Spinal cord (tissue), 10 donors: ENCODE measurements at places on chromosomes 2 and 18. TPM values are rescaled to one million over a fixed set of nuclear protein-coding genes. Genes with fewer than 3 reads are reported as not detected.
A peak's percentile ranks its signal among the peaks of the same experiment; 100 is the strongest.

The SMARCAL1 gene
- total RNA-seq = 14.1 TPM

The CYP20A1 gene
- 38.1 TPM for total RNA-seq

The KANSL1L gene
- 46.6 TPM for total RNA-seq

The UBE2E3 gene
- 124 TPM for total RNA-seq

The PROKR1 gene
- 2.2 TPM for total RNA-seq

The PLEK gene
- total RNA-seq = 12.3 TPM

DNA sequence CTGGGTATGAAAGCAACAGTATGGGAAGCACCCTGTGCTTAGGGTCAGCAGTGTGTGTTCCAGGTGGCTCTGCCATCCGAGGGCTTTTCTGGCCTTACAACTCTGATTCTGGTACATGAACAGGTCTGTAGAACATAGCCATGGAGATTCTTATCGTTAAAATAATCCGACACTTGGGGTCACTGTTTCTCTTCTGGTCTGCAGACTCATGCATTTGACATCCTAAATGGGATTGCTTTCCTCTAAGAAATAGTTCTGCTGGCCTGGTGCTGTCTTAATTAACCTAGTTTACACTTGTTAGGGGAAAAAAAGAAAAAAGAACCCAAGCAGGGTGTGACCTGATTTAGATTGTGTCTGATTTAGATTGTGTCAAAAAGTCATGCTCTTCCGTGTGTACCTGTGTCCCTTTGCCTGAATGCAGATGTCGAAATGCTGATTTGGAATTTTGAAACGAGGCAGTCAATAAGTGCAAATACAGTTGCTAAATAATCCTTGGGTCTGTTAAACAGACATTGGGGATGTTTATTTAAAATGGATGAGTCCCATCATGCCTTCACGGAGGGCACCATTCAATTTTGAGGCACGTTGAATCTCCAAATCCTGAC is 59.6 kb downstream of the TRPM8 start:
- peaks cover 4% of the 10 kb centered on the region for H3K4me1 ChIP-seq
- DNase-seq = peak; percentile 97
- H3K36me3 ChIP-seq = no peaks in the 10 kb centered on the region
- H3K4me3 ChIP-seq = no peak overlapping the region

GRCh38 chr2:177306550-177306949 is 42.0 kb upstream of the NFE2L2 start:
- no peak overlapping the region for H3K4me3 ChIP-seq
- no peak for DNase-seq
- no peaks in the 10 kb centered on the region for H3K27me3 ChIP-seq
- H3K36me3 ChIP-seq = no peaks in the 10 kb centered on the region
- H3K4me1 ChIP-seq = no peaks in the 10 kb centered on the region

GRCh38 chr2:138373993-138374408 is 127.6 kb upstream of the SPOPL start:
- peak; percentile 91 for DNase-seq
- no peak overlapping the region for H3K27ac ChIP-seq
- no peak overlapping the region for H3K4me3 ChIP-seq

GRCh38 chr2:7984693-7985353 is 697.0 kb upstream of the ID2 start:
- H3K36me3 ChIP-seq = no peaks in the 10 kb centered on the region
- no peak overlapping the region for H3K4me3 ChIP-seq
- no peak for DNase-seq
- H3K4me1 ChIP-seq = no peaks in the 10 kb centered on the region
- no peaks in the 10 kb centered on the region for H3K27me3 ChIP-seq
- H3K27ac ChIP-seq = no peak overlapping the region

- H3K27me3 ChIP-seq = no peaks in the 10 kb centered on the region
- no peak overlapping the region for H3K4me3 ChIP-seq
- no peak for DNase-seq
Observed at GRCh38 chr18:40698129-40698528, 1256.9 kb upstream of the PIK3C3 start.

DNA sequence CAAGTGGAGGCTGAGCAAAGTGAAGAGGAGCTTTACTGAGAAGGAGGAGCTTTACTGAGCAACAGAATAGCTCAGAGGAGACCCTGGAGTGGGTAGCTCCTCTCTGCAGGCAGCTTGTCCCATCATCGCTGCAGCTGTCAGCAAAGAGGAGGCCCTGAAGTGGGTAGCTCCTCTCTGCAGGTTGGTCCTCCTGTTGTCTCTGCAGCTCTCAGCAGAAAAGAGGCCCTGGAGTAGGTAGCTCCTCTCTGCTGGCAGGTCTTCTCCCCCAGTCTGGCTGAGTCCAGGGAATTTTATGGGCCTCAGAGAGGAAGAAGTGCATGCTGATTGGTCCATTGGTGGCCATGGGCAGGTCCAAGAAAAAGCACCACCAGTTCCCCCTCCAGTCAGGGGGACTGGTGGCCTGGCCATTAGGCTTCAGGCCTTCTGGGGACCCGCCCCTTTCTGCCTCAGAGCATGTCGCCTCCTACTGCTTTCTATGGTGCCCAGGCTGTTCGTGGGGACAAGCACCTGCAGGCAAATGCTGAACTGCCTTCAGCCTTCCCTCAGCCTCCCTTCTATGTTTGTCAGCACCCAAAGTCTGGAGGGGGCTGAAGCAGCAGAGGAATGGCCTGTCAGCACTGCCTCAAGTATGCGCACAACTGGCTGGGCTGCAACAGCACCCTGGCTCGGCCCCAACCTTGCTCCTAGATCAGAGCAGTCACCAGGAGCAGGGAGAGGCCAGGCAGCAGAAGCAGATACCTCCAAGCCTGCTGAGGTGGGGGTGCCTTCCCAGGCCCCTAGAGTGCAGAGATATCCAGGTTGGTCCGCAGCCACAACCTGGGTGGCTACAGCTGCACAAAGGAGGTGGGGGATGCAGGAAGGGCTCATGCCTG is 5.9 kb downstream of the ZSCAN30 start:
- peaks cover 4% of the 10 kb centered on the region for H3K4me1 ChIP-seq
- no peak overlapping the region for H3K4me3 ChIP-seq
- no peak for DNase-seq
- H3K36me3 ChIP-seq = peaks cover 18% of the 10 kb centered on the region
- H3K27me3 ChIP-seq = no peaks in the 10 kb centered on the region
- no peak overlapping the region for H3K27ac ChIP-seq

DNA sequence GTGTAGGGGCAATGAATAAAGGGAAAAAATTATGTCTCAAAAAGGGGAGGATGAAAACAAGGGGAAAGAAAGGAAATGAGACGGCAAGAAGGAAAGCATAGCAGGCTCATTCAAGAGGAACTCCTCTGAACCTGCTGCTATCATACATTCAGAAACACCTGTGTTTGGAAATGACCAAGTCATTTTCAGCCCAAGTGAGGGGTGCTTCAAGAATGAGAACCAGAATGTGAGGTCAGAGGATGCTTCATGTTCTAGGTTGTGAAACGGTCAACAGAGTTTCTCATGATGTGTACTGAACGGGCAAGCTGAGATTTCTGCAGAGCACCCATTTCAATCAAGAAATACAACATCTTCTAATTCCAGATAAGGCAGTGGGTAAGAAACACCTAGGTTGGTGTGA is 1367.2 kb upstream of the CELF4 start:
- DNase-seq = no peak
- no peak overlapping the region for H3K27ac ChIP-seq
- no peaks in the 10 kb centered on the region for H3K4me1 ChIP-seq
- H3K4me3 ChIP-seq = no peak overlapping the region
- no peaks in the 10 kb centered on the region for H3K27me3 ChIP-seq
- no peaks in the 10 kb centered on the region for H3K36me3 ChIP-seq

- no peak overlapping the region for H3K27ac ChIP-seq
- H3K36me3 ChIP-seq = peaks cover 70% of the 10 kb centered on the region
- H3K27me3 ChIP-seq = no peaks in the 10 kb centered on the region
- no peak for DNase-seq
- peaks cover 25% of the 10 kb centered on the region for H3K4me1 ChIP-seq
Observed at GRCh38 chr2:240132651-240132980, 3.5 kb downstream of the COPS9 start.

DNA sequence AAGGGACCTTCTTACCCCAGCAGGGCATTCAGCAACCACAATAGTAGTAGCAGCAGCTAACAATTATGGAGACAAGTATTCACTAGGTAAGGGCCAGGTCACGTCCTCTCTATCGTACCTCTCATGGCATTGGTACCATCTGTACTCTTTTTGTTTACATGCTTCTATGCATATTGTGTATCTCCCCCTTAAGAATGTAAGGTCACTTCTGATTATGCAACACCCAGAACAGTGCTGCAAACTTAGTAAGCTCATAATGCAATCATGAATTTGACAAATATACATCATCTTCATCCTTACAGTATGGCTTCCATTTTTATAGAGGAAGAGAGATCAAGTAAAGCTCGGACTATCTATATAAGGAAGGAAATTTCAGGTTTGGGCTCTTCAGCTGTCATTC is 46.1 kb downstream of the SPRED2 start:
- DNase-seq = no peak
- no peaks in the 10 kb centered on the region for H3K27me3 ChIP-seq
- H3K36me3 ChIP-seq = no peaks in the 10 kb centered on the region
- peaks cover 31% of the 10 kb centered on the region for H3K4me1 ChIP-seq
- no peak overlapping the region for H3K27ac ChIP-seq

DNA sequence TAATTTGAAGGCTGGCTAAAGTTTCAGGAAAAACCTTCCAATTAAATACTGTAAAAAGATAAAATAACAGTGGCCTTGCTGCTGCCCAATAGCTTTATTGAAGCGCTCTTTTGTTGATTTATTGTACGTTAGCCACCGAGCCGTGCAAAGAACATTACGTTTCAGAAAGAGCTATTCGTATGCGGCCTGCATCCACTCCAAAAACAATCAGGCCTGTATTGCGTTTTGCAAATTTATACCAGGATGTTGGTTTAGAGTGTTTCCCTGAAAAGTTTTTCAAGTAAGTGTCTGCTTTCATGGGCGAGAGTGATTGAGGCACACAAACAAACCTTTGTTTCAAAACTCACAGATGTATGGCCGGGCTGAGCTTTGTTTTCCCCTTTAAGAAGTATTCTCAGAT is 257.2 kb upstream of the SALL3 start:
- H3K27ac ChIP-seq = peak overlapping the region; percentile 78
- DNase-seq = peak; percentile 92
- H3K4me3 ChIP-seq = no peak overlapping the region
- H3K4me1 ChIP-seq = peaks cover 42% of the 10 kb centered on the region

DNA sequence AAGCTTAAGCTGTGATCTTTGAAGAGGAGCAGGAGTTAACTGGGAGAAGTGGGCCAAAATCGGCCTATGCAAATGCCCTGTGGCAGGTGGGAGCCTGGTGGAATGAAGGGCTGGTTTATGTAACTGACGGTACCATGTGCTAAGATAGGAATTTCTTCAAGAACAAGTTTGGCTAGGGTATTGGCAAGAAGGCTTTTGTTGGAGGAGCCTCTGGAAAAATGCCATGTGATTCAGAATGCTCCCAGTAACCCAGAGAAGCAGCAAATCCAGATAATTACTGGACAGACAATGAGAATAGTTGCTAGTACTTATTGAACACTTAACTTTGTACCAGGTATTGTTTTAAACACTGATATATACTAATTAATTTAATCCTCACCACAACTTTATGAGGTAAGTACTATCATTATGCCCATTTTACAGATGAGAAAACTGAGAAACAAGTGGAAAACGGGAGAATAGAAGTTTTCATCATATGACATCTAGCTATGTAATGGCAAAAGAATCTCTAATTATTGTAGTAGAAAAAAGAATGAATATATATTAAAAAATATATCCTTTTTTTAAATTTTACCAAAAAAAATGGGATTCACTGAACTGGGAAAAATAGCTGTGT is 9.1 kb upstream of the FAM124B start:
- no peak for DNase-seq
- no peaks in the 10 kb centered on the region for H3K27me3 ChIP-seq
- H3K4me3 ChIP-seq = no peak overlapping the region

- no peaks in the 10 kb centered on the region for H3K27me3 ChIP-seq
- H3K4me3 ChIP-seq = no peak overlapping the region
- DNase-seq = no peak
- H3K27ac ChIP-seq = no peak overlapping the region
- no peaks in the 10 kb centered on the region for H3K4me1 ChIP-seq
Observed at GRCh38 chr2:31397094-31397493, 17.4 kb downstream of the XDH start.

GRCh38 chr2:18378020-18378653 is 182.3 kb downstream of the RDH14 start:
- no peaks in the 10 kb centered on the region for H3K36me3 ChIP-seq
- no peaks in the 10 kb centered on the region for H3K27me3 ChIP-seq
- no peak overlapping the region for H3K4me3 ChIP-seq
- H3K4me1 ChIP-seq = no peaks in the 10 kb centered on the region
- peak; percentile 84 for DNase-seq
- no peak overlapping the region for H3K27ac ChIP-seq

DNA sequence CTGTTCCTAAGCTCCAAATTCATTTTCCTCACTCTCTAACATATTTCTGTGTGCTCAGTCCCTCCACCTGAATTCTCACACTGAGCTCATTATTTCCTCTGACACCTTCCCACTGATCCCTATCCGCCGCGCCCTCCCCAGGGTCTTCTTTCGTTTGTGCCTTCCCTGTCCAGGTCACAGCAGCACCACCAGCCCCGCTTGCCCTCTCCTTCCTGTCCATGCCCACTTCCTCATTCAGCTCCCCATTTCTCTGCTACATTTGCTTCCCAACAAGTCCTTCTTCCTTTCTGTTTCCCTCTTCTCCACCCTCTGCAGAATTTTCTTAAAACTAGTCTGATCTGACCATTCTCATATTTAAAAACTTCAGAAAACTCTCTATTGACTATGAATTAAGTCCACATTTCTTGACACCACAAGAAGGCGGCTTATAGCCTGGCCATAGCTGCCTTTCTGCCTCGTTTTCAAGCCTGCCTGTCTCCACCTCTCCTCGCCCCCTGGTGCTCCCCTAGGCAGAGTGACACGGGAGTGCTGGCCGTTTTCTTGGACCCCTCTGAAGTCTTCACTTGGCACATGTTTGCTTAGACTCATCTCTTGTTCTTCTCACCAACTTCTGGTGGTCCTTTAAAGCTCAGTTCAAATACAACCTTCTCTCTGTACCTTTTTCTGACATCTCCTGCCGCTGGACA is 138.7 kb upstream of the BOD1L2 start:
- DNase-seq = no peak
- no peaks in the 10 kb centered on the region for H3K4me1 ChIP-seq
- no peaks in the 10 kb centered on the region for H3K27me3 ChIP-seq
- no peaks in the 10 kb centered on the region for H3K36me3 ChIP-seq
- H3K4me3 ChIP-seq = no peak overlapping the region

GRCh38 chr2:216516730-216517350 is 18.2 kb downstream of the RPL37A start:
- peaks cover 7% of the 10 kb centered on the region for H3K4me1 ChIP-seq
- H3K4me3 ChIP-seq = no peak overlapping the region
- H3K27ac ChIP-seq = no peak overlapping the region
- H3K36me3 ChIP-seq = no peaks in the 10 kb centered on the region

- no peak overlapping the region for H3K4me3 ChIP-seq
- peaks cover 3% of the 10 kb centered on the region for H3K4me1 ChIP-seq
- H3K27me3 ChIP-seq = no peaks in the 10 kb centered on the region
- no peak overlapping the region for H3K27ac ChIP-seq
Observed at GRCh38 chr18:77148289-77148688, 15.7 kb upstream of the MBP start.

- H3K4me3 ChIP-seq = no peak overlapping the region
- no peaks in the 10 kb centered on the region for H3K4me1 ChIP-seq
- DNase-seq = no peak
- peaks cover 44% of the 10 kb centered on the region for H3K27me3 ChIP-seq
- H3K36me3 ChIP-seq = no peaks in the 10 kb centered on the region
- H3K27ac ChIP-seq = no peak overlapping the region
Observed at GRCh38 chr2:118826093-118826492, 21.4 kb downstream of the EN1 start.

- no peak for DNase-seq
- no peaks in the 10 kb centered on the region for H3K4me1 ChIP-seq
- peaks cover 3% of the 10 kb centered on the region for H3K36me3 ChIP-seq
- H3K27ac ChIP-seq = no peak overlapping the region
- no peaks in the 10 kb centered on the region for H3K27me3 ChIP-seq
- H3K4me3 ChIP-seq = no peak overlapping the region
Observed at GRCh38 chr2:157732596-157732995, 103.9 kb upstream of the ACVR1C start.
